Esophagus squamous epithelium (tissue), 5 donors: ENCODE measurements at places on chromosomes 12 and 14.

- no peak for DNase-seq
Observed at GRCh38 chr14:21399311-21399870, 15.6 kb upstream of the SUPT16H start.

DNA sequence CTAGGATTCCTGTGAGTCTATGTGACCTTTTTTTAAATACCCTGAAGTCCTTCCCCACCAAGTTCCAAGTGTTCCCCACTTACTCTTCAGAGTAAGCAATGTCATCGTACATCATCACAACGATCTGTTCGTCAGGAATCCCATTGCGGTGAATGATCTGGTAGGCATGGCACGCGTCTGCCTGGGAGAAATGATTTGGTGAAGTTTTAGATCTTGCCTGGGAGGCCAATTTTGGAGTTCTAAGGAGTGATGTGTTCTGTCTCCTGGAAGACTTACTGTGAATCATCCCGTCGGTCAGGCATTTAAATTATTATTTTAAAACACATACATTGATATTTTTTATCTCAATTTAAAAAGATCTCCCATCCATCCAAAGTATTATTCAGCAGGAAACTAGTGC lies 29.8 kb downstream of the LGMN start:
- no peak for DNase-seq

DNA sequence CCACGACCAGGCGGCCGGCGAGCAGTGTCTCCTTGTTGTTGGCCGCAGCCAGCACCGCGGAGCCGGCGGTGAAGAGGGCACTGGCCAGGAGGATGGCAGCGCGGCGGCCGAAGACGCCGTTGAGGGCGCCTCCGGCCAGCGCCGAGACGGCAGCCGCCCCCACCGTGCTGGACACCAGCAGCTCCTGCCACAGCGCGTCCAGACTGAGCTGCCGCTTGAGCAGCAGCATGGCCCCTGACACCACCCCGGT lies 691 bp downstream of the SLC2A13 start:
- DNase-seq, result no peak

DNA sequence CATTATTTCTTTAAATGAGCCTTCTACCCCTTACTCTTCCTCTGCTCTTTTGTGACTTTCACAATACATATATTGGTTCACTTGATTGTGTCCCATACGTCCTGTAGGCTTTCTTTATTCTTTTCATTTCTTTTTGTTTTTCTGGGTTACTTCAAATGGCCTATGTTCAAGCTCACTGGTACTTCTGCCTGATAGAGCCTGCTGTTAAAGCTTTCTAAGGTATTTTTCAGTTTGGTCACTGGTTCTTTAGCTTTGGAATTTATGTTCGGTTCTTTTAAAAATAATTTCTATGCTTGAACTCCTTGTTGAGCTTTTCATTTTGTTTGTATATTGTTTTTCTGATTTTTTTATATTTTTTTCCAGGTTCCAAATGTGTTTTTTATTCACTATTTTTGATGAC lies 81.9 kb downstream of the E2F7 start:
- DNase-seq, result no peak

GRCh38 chr14:22420598-22421186 lies 168.3 kb downstream of the DAD1 start:
- DNase-seq, result no peak

- DNase-seq, result no peak
Observed at GRCh38 chr12:8483079-8483478, 27.3 kb downstream of the CLEC6A start.

DNA sequence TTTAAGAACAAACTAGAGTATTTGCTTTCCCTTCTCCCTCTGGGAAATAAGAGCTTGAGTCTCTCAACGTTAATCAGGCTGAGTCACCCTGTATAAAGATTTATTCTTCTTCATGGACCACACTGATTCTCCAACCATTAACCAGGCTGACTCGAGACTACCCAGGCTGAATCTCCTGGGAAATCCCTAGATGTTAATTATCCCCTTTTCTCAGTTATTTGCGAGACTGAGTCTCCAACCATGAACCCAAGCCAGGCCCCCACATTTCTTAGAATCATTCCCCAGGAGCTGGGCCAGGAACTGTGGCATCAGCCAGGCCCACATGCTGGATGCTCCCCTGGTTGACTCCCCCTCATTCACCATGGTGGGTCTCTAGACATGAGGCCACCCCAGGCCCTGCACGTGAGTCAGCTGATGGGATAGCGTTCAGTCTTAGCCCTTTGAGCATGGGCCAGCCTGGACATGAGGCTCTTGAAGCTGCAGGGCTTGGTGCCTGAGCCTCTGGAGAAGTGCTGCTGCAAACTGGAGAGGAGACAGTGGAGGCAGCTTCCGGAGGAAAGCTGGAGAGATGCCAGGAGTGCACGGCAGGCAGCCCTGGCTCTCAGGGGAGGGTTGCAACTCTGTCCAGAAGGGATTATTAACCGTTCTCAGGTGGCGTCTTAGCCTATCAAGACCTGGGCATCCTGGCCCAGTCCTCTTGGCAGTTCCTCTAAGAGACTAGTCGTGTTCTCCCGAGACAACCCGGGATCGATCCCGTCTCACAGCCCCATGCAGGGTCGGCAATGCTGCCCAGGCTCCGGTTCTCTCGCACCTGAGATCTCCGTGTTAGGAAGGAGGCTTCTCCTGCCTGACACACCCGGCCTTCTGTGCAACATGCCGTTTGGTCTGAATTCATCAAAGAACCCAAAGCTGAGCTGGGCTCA lies 296.6 kb downstream of the ADGRD1 start:
- DNase-seq, result no peak

GRCh38 chr12:75812271-75813018 lies 219.1 kb downstream of the PHLDA1 start:
- DNase-seq, result no peak

- DNase-seq, result no peak
Observed at GRCh38 chr14:20327005-20327869, 5.8 kb downstream of the CCNB1IP1 start.

DNA sequence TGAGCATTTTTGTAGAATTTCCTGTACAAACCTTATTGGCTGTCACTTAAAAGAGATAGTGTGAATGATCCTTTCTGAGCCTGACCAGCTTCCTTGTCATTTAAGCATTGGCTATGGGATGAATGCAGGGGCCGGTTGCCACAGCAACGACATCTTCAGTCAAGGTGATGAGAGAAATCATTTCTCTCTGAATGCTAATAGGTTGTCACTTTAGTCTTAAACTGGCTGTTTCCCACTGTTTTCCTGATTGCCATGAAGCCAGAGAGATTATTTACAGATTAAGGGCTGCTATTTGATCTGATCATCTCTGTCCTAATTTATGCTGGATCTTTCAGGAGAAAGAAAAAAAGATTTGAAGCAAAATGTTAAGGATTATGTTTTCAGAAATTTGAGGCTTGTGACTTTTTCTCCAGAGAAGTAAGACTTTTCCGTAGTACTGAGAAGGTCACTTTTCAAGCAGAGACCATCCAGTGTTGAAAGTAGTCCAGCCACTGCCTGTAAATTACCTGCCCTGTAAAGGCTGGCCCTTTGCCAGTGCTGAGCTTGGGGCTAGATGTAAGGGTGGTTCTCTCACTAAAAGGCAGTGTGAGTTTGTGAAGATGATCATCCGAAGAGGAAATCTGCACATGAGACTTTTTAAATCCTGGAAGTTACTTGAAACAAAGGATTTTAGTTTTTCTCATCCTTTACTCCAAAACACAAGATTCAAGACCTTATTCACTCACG lies 235.6 kb downstream of the DACT1 start:
- no peak for DNase-seq

- no peak for DNase-seq
Observed at GRCh38 chr12:15534322-15534721, 212.0 kb downstream of the PTPRO start.

DNA sequence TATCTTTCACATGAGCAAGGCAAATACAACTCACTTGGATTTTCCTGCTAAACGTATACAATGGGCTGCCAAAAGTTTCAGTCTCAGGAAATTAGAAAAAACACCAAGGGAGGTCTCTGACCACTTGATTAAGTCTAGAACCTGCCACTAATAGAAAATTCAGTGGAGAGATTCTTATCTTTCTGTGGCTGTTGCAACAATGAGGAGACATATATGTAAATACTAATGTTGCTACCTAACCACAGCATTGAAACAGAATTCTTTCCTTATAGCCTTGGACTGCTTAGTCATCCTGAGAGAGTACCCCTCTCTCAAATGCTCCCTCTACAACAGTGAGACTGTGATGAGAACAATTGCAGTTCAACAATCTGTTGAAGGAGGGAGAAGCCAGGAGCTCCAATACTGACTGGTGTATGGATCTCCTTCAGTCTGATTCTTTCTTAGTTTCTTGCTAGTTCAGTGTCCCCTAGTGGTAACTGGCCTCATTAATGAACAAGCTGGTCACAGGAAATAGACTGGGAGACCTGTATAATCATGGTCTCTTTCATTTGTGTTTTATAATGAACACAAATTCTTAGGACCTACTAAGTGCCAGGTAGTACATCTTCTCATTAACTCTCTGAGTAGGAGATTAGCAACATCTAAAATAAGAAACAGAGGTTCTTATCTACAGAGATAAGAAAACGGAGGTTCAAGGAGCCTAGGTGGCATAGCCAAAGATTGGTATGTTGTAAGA lies 164.5 kb downstream of the SLC38A4 start:
- DNase-seq, result no peak

- DNase-seq, result no peak
Observed at GRCh38 chr14:79426103-79426755, 785.1 kb downstream of the DIO2 start.

DNA sequence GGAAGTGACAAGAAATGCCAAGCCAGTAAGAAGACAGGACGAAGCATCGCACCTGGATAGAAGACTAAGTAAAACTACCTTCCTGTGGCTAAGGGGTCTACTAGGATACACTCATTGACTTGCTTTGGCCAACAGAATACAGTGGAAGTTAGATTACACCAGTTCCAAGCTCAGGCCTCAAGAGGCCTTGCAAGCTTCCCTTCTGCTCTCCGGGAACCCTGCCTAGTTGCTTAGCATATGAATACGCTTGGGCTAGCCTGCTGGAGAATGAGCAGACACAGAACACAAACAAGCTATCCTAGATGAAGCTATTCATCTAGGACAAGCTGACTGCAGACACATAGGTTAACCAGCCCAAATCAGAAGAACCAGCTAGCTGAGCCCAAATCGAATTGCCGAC lies 97.0 kb downstream of the DPF3 start:
- DNase-seq, result no peak

GRCh38 chr12:38328306-38328895 lies 11.8 kb downstream of the ALG10B start:
- DNase-seq, result no peak

DNA sequence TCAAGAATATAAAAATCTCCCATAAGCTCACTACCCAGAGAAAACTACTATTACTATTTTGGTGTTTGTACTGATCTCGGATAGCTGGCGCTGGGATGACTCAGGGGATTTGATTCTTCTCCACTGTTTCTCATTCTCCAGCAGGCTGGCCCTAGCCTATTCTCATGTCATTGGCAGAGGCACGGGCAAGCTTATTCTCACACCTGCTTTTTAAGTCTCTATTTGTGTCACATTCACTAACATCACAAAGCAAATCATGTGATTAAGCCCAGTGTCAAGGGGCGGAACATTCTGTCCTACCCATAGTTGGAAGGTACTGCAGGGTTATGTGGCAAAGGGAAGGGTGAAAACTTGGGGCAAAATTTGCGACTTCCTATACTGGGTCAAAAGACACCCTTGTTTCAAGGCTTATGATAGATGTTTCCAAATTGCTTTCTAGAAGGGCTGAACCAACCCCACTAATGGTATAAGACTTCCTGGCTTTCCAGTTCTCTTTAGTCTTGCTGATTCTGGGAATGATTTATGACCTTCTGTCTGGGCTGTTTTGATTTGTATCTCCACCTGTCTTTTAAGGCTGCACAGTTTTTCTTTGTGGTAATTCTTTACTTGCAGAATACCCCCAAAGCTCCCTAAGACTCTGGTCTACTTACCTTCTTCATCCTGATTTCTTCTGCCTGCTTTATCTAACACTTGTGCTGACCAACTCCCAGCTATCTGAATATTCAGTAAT lies 406.4 kb downstream of the NRXN3 start:
- no peak for DNase-seq

- DNase-seq, result no peak
Observed at GRCh38 chr12:57491393-57492280, 3.8 kb downstream of the MARS1 start.

GRCh38 chr14:102164241-102164641 lies 24.5 kb downstream of the WDR20 start:
- no peak for DNase-seq

GRCh38 chr14:102088012-102088792 lies 1.4 kb upstream of the HSP90AA1 start:
- no peak for DNase-seq

DNA sequence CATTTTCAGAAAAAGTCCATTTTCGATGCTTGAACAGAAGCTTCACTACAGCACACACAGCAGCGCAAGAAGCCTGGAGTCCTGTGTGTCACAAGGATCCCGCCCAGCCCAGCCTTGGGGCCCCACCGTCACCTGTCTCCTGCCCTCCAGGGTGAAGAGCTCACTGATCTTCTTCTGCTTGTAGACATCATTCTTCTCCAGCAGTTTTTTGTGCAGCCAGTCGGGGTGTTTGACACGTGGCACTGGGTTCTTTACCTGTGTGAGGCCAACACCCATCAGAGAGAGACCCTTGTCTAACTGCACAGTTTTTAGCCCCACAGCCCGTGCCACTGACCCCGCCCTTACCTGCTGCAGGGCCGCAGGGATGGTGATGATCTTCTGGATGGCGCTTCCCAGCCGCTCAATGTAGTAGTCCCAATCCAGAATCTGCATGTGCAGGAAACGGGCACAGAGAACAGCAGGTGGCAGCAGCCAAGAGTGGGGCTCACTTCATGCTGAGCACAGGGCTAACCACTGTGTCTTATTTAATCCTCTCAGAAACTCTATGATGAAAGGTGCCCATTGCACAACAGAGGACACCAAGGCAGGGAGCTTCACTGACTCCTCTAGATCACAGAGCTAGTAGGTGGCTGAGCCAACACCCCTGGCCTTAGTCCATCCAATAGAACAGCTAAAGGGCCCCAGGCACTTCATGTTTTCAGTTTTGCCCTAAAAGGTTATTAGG lies 30.0 kb downstream of the POLE start:
- no peak for DNase-seq

DNA sequence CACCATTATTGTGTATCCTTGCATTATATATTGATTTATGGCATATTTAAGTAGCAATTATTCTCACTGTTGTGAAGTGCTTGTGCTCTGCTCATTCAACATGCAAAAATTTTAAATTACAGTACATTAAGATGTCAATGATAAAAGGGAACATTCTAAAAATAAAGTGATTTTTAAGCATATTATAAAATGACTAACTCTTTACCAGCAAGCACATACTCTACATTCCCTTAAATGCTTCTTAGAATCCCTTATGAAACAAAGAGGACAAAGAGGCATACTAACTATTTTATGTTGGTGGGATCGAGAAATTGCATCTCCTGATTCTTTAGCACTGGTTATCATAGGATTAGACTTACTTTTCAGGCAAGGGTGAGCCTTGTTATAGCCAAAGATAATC lies 46.6 kb upstream of the ZDHHC17 start:
- no peak for DNase-seq
